Peyer's patch (tissue), 4 donors: ENCODE measurements at places on chromosomes 16 and 17.
A peak's percentile ranks its signal among the peaks of the same experiment; 100 is the strongest.

DNA sequence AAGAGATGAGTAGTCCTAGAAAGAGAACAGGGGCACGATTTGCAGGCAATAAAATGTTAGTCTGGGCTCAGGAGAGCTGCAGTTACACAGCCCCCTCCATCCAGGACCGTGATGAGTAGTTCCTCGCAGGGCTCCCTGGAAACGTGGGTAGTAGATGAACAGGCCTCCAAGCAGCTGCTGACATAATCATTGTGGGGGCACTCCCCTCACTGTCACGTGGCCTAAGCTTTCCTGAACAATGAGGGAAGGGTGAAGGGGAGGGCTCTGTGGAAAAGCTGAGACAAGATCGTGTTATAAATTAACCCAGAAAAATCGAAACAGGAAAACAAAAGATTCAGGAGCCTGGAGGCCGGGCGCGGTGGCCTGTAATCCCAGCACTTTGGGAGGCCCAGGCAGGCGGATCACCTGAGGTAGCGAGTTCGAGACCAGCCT is 1.3 kb upstream of the PER1 start:
- DNase-seq, result no peak
- peaks cover 40% of the 10 kb centered on the region for H3K4me1 ChIP-seq
- no peaks in the 10 kb centered on the region for H3K36me3 ChIP-seq
- H3K27ac ChIP-seq, result peak overlapping the region; percentile 99
- no peaks in the 10 kb centered on the region for H3K27me3 ChIP-seq

DNA sequence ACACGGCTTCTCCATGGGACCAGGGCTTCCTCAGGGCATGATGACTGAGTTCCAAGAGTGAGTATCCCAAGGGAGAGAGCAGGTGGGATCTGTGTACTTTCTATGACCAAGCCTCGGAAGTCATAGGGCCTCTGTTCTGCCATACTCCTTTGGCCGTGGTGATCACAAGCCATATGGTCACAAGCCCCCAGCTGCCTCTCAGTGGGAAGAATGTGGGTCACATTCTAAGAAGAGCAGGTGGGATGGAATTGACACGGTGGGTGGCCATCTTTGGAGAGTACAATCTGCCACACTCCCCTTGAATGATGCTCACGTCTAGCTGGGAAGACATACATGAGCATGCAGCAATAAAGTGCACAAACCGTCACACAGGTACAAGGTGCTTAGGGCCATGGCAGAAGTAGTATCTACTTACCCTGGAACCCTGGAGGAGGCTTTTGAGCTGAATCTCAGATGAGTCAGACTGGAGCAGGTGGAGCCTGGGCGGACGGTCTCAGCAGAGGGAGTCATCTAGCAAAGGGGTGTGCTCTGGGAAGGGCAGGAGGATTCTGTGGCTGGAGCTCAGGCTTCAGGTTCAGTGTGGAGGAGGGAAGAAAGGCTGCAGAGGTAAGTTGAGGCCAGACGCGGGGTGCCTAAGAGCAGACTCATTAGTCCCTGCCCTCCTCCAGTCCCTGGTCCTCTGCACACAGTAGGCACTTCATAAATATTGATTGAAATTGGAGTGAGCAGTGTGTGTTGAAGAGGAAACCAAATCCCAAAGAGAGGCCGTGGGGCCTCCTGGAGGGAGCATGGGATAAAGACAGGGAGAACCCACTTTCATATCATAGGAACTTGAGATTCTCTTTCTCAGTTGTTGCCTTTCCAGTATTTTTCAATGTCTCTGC is 26.6 kb downstream of the GOSR2 start:
- H3K27me3 ChIP-seq, result no peaks in the 10 kb centered on the region
- H3K27ac ChIP-seq, result no peak overlapping the region
- DNase-seq, result no peak
- no peaks in the 10 kb centered on the region for H3K36me3 ChIP-seq
- H3K4me3 ChIP-seq, result no peak overlapping the region

- H3K27ac ChIP-seq, result no peak overlapping the region
- no peak overlapping the region for H3K4me3 ChIP-seq
- peaks cover 24% of the 10 kb centered on the region for H3K4me1 ChIP-seq
- H3K27me3 ChIP-seq, result no peaks in the 10 kb centered on the region
These were observed 6.0 kb downstream of the SLC7A6 start for GRCh38 chr16:68270353-68270752.

- H3K4me1 ChIP-seq, result no peaks in the 10 kb centered on the region
- DNase-seq, result peak; percentile 65
- H3K4me3 ChIP-seq, result no peak overlapping the region
- H3K27ac ChIP-seq, result no peak overlapping the region
- no peaks in the 10 kb centered on the region for H3K27me3 ChIP-seq
These were observed 73.3 kb upstream of the MTMR4 start for GRCh38 chr17:58587713-58588117.

DNA sequence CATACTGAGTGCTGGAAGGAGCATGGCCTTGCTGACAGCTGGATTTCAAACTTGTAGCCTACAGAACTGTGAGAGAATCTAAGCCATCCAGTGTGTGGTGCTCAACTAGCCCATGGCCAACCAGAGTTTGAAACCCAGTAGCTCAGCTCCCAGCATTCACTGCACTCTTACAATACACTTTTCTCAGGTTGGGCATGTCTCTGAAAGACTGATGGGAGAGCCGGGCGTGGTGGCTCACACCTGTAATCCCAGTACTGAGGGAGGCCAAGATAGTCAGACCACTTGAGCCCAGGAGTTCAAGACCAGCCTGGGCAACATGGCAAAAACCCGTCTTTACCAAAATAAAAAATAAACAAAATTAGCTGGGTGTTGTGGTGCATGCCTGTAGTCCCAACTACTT is 3.8 kb downstream of the CPNE2 start:
- no peak for DNase-seq
- no peak overlapping the region for H3K4me3 ChIP-seq
- H3K36me3 ChIP-seq, result no peaks in the 10 kb centered on the region
- no peak overlapping the region for H3K27ac ChIP-seq

GRCh38 chr16:19808061-19808641 is 76.5 kb downstream of the GPRC5B start:
- peaks cover 2% of the 10 kb centered on the region for H3K4me1 ChIP-seq
- no peaks in the 10 kb centered on the region for H3K27me3 ChIP-seq
- H3K27ac ChIP-seq, result no peak overlapping the region
- H3K4me3 ChIP-seq, result no peak overlapping the region
- H3K36me3 ChIP-seq, result no peaks in the 10 kb centered on the region

DNA sequence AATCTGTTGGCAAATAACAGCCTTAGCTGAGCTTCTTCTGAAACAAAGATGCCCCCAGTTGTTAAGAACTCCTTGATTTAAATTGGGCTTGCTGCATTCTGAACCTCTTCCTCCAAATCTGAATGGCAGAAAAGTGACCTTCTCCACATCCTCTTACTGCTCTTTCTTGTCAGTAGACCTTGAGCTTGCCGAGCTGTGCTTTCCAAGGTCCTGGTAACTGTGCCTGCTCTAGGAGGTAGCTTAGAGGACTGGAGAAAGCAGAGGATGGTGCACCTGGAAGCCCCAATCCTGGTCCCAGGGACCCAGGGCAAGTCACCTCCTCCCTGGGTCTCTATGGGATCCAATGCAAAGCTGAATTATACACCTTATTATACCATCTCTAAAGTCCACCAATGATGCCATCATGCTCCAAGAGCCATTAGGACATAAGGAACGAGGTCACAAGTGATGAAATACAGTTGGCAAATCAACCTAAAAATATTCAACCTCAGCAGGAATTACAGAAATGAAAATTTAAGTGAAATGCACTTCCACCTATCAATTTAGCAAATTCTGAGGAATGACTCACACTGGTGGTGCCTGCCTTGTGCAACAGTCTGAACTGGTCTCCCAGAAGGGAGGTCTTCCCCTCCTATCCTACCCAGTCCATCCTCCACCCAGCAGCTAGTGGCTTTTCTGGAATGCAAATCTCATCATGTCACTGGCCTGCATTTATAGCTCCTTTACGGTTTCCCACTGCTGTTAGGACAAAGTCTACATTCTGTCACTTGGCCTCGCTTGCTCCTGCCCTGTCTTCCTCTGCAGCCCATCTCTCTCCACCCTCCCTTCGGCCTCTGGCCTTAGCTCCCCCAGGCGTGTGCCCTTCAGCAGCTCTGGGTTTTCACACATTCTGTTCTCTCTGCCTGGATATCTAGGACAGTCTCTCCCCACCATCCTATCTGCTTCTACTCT is 36.6 kb downstream of the TOM1L2 start:
- H3K27ac ChIP-seq, result no peak overlapping the region
- peak; percentile 60 for DNase-seq
- H3K27me3 ChIP-seq, result no peaks in the 10 kb centered on the region
- H3K4me3 ChIP-seq, result no peak overlapping the region

DNA sequence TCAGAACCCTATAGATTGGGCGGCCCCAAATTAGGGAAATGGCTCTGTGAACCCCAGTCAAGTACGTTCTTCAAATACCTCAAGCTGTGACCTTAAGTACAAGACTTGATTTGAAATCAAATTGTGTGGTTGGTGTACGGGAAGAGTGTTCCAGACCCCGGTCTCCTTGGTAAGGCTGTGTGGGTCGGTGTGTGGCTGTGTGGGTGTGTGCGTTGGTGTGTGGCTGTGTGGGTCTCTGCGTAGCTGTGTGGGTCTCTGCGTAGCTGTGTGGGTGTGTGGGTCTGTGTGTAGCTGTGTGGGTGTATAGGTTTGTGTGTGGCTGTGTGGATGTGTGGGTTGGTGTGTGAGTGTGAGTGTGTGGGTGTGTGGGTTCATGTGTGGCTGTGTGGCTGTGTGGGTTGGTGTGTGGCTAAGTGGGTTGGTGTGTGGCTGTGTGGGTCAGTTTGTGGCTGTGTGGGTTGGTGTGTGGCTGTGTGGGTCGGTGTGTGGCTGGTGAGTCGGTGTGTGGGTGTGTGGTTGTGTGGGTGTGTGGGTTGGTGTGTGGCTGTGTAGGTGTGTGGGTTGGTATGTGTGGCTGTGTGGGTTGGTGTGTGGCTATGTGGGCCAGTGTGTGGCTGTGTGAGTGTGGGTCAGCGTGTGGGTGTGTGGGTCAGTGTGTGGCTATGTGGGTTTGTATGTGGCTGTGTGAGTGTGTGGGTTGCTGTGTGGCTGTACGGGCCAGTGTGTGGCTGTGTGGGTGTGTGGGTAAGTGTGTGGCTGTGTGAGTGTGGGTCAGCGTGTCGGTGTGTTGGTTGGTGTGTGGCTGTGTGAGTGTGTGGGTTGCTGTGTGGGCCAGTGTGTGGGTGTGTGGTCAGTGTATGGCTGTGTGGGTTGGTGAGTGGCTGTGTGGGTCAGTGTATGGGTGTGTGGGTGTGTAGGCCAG is 238.7 kb upstream of the ZFHX3 start:
- no peak overlapping the region for H3K4me3 ChIP-seq
- H3K27ac ChIP-seq, result no peak overlapping the region
- H3K4me1 ChIP-seq, result no peaks in the 10 kb centered on the region
- H3K36me3 ChIP-seq, result no peaks in the 10 kb centered on the region
- DNase-seq, result no peak

DNA sequence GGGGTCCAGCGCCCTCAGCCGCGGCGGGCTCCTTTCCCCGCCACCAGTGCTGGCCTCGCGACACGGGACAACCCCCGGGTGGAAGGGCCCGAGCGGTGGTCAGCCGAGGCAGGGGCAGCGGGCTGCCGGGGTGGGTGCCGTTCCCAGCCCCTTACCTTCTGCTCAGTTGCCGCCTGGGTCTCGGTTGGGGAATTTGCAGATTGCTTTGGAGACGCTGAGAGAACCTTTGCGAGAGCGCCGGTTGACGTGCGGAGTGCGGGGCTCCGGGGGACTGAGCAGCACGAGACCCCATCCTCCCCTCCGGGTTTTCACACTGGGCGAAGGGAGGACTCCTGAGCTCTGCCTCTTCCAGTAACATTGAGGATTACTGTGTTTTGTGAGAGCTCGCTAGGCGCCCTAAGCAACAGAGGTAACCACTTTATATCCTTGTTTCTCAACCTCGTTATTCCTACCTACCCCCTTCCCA is 381 bp downstream of the CTNS start:
- H3K4me3 ChIP-seq, result peak overlapping the region; percentile 76
- peak overlapping the region; percentile 97 for H3K27ac ChIP-seq
- H3K4me1 ChIP-seq, result peaks cover 4% of the 10 kb centered on the region
- no peaks in the 10 kb centered on the region for H3K27me3 ChIP-seq
- no peak for DNase-seq

GRCh38 chr17:33892717-33893591 is 362.1 kb upstream of the CCL2 start:
- no peaks in the 10 kb centered on the region for H3K36me3 ChIP-seq
- H3K4me1 ChIP-seq, result no peaks in the 10 kb centered on the region
- no peaks in the 10 kb centered on the region for H3K27me3 ChIP-seq
- H3K27ac ChIP-seq, result no peak overlapping the region

GRCh38 chr17:3318336-3318735 is 20.2 kb upstream of the OR3A1 start:
- DNase-seq, result no peak
- no peaks in the 10 kb centered on the region for H3K36me3 ChIP-seq
- no peaks in the 10 kb centered on the region for H3K4me1 ChIP-seq
